CD4-positive, alpha-beta memory T cell (primary cell): ENCODE measurements at places on chromosomes 16 and 17. TPM values are rescaled to one million over a fixed set of nuclear protein-coding genes. Genes with fewer than 3 reads are reported as not detected.

- no peak overlapping the region for H3K4me3 ChIP-seq
- no peaks in the 10 kb centered on the region for H3K36me3 ChIP-seq
- H3K27ac ChIP-seq: no peak overlapping the region
- no peak for DNase-seq
- H3K27me3 ChIP-seq: no peaks in the 10 kb centered on the region
Measured at GRCh38 chr16:19177111-19177739, 9.2 kb downstream of the SYT17 start.

GRCh38 chr17:48841395-48841831 is 10.6 kb downstream of the CALCOCO2 start:
- no peaks in the 10 kb centered on the region for H3K27me3 ChIP-seq
- H3K36me3 ChIP-seq: peaks cover 12% of the 10 kb centered on the region

- DNase-seq: no peak
- no peaks in the 10 kb centered on the region for H3K4me1 ChIP-seq
- H3K27ac ChIP-seq: no peak overlapping the region
- no peaks in the 10 kb centered on the region for H3K27me3 ChIP-seq
- no peak overlapping the region for H3K4me3 ChIP-seq
Measured at GRCh38 chr17:32161029-32161428, 18.7 kb downstream of the RHOT1 start.

GRCh38 chr17:67148352-67148751 is 96.6 kb downstream of the HELZ start:
- no peak overlapping the region for H3K27ac ChIP-seq
- no peak for DNase-seq
- H3K36me3 ChIP-seq: peaks cover 39% of the 10 kb centered on the region
- no peak overlapping the region for H3K4me3 ChIP-seq
- H3K4me1 ChIP-seq: no peaks in the 10 kb centered on the region

DNA sequence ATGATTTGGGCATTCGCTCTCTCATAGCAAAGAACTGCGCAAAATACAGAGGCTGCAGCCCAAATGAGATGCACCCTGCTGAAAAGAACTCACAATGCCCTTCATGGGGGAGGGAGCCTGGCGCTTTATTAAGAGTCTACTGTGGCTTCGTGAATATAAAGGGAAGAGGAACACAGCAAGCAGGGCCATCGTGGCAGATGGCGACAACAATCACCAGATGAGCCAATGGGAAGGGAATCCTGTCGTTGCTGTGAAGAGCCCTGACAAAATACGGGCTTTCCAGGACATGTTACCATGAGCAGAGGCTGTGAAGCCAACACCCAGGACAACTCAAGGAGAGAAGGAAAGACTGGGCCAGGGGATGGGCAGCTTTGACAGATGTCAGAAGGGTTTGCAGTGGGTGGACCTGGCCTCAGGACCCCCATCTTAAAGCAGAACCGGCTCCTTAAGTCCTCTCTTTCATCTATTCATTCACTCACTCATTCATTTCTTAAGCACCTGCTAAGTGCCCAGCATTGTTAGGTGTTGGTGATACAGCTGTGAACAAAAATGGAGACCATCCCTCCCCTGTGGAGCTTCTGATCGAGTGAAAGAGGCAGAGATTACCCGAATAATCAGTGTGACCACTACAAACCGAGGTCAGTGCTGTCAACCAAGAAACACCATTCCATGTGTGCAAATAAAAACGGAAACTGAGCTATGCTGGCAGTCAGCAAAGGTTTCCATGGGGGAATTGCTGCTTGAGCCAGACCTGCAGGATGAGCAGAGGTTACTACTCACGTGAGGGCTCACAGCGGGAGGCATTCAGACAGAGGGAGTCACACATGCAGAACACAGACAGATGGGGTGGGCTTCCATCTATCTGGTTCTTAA is 125.8 kb downstream of the DYNLRB2 start:
- DNase-seq: no peak
- H3K27me3 ChIP-seq: no peaks in the 10 kb centered on the region
- no peak overlapping the region for H3K4me3 ChIP-seq
- H3K36me3 ChIP-seq: no peaks in the 10 kb centered on the region
- no peaks in the 10 kb centered on the region for H3K4me1 ChIP-seq

DNA sequence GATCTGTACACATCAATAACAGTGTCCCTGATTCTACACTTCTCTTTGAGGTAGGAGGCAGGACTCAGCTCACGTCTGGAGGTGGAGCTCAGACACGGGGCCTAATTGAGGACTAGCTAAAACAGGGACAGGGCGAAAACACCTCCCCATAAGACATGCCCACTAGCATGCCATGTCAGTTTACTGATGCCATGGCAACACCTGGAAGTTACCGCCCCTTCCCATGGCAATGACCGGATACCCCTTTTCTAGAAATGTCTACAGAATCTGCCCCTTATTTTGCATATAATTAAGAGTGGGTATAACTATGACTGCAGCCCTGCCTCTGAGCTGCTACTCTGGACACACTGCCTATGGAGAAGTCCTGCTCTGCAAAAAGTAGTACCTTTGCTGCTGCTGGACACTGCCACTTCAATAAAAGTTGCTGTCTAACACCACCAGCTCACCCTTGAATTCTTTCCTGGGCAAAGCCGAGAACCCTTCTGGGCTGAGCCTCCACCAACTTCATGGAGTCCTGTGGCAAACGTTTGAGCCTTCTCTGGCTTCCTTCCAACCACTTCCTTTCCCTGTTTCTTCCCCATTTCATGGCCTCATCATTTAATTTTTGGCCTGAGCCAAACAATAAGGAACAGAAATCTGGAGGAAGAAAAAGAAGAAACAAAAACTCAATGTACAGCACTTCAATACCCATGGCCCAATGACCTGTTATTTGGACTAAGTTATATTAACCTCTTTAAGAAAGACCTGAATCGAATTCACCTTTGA is 21.0 kb downstream of the PHB1 start:
- no peaks in the 10 kb centered on the region for H3K36me3 ChIP-seq
- no peak for DNase-seq
- no peak overlapping the region for H3K4me3 ChIP-seq
- H3K27ac ChIP-seq: no peak overlapping the region
- H3K27me3 ChIP-seq: no peaks in the 10 kb centered on the region

GRCh38 chr17:78041386-78042179 is 83.1 kb downstream of the TNRC6C start:
- H3K4me3 ChIP-seq: no peak overlapping the region
- no peak for DNase-seq
- H3K27ac ChIP-seq: no peak overlapping the region
- no peaks in the 10 kb centered on the region for H3K27me3 ChIP-seq
- H3K36me3 ChIP-seq: no peaks in the 10 kb centered on the region

TAX1BP3 gene
- 12.7 TPM for total RNA-seq

GRCh38 chr16:85042167-85042526 is 14.6 kb downstream of the KIAA0513 start:
- no peak overlapping the region for H3K27ac ChIP-seq
- no peak overlapping the region for H3K4me3 ChIP-seq
- H3K4me1 ChIP-seq: no peaks in the 10 kb centered on the region
- no peak for DNase-seq
- H3K36me3 ChIP-seq: no peaks in the 10 kb centered on the region

GRCh38 chr16:77043076-77043475 is 147.9 kb upstream of the MON1B start:
- no peak for DNase-seq
- no peaks in the 10 kb centered on the region for H3K4me1 ChIP-seq
- H3K27me3 ChIP-seq: no peaks in the 10 kb centered on the region

KCNG4 gene
- not detected for total RNA-seq

DNA sequence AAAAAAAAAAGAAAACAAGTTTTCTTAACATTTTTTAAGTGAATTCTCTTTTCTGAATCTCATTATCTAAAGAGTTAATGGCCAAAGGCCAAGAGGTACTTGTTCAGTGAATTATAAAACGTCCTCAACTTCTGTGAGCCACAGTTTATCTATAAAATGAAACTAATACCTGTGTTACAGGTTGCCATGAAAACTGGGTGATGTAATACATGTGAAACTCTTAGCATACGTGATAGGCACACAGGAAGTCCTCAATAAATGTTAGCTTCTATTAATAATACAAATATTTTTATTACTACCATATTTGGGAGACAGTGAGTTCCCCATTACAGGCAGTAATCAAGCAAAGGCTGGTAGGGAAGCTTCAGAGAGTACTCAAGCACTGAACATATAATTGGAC is 13.5 kb upstream of the INPP5K start:
- no peak for DNase-seq
- H3K4me1 ChIP-seq: peaks cover 18% of the 10 kb centered on the region
- H3K4me3 ChIP-seq: no peak overlapping the region
- no peak overlapping the region for H3K27ac ChIP-seq
- peaks cover 28% of the 10 kb centered on the region for H3K36me3 ChIP-seq

DNA sequence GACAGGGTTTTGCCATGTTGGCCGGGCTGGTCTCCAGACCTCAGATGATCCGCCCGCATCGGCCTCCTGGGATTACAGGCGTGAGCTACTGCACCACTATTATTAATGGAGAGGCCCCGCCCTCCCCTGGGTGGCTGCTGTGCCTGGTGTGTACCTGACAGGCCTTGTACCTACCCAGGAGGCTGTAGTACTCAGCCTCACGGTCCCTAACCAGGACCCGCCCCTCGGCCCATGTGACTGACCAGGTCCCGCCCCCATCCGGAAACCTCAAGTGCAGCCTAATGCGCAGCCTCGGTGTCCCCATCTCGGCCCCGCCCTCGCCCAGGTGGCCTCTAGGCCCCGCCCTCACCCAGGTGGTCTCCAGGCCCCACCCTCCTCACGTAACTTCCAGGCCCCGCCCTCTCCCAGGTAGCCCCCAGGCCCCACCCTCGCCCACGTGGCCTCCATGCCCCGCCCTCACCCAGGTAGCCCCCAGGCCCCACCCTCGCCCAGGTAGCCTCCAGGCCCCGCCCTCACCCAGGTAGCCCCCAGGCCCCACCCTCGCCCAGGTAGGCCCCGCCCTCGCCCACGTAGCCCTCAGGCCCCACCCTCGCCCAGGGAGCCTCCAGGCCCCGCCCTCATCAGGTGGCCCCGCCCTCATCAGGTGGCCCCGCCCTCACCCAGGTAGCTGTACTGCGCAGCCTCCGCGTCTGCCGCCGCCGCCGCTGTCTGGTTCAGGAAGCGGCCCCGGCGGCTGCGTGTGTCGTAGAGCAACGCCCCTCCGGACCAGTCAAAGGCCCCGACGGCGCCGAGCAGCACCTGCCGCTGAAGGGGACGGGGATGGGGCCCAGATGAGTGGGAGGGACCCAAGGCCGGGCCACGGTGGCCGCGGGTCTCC is 31.0 kb downstream of the HASPIN start:
- peak; percentile 82 for DNase-seq
- H3K36me3 ChIP-seq: no peaks in the 10 kb centered on the region
- H3K4me1 ChIP-seq: peaks cover 33% of the 10 kb centered on the region

- peak overlapping the region; percentile 60 for H3K4me3 ChIP-seq
- peaks cover 4% of the 10 kb centered on the region for H3K36me3 ChIP-seq
- peak overlapping the region; percentile 87 for H3K27ac ChIP-seq
- H3K4me1 ChIP-seq: peaks cover 49% of the 10 kb centered on the region
- H3K27me3 ChIP-seq: no peaks in the 10 kb centered on the region
Measured at GRCh38 chr17:78168903-78169793, 767 bp downstream of the SYNGR2 start.

DNA sequence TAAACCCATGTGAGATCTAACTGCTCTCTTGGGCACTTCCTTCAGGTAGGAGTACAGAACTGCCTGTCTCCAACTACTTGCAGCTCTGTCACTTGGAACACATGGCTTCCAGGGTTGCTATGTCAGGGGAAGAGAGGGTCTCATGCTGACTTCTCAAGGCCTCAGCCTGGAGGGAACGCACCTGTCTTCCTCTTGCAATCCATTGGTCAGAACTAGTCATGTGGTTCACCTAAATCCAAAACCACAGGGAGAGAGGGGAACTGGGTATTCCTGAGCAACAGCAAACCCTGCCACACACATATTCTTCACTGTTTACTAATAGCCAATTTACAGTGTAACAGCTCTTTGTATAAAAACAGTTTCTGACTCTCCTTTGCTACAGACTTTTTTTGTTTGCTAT is 206.1 kb downstream of the KCNJ2 start:
- no peak for DNase-seq
- H3K4me1 ChIP-seq: no peaks in the 10 kb centered on the region
- H3K36me3 ChIP-seq: no peaks in the 10 kb centered on the region
- H3K27me3 ChIP-seq: no peaks in the 10 kb centered on the region
- no peak overlapping the region for H3K27ac ChIP-seq

DNA sequence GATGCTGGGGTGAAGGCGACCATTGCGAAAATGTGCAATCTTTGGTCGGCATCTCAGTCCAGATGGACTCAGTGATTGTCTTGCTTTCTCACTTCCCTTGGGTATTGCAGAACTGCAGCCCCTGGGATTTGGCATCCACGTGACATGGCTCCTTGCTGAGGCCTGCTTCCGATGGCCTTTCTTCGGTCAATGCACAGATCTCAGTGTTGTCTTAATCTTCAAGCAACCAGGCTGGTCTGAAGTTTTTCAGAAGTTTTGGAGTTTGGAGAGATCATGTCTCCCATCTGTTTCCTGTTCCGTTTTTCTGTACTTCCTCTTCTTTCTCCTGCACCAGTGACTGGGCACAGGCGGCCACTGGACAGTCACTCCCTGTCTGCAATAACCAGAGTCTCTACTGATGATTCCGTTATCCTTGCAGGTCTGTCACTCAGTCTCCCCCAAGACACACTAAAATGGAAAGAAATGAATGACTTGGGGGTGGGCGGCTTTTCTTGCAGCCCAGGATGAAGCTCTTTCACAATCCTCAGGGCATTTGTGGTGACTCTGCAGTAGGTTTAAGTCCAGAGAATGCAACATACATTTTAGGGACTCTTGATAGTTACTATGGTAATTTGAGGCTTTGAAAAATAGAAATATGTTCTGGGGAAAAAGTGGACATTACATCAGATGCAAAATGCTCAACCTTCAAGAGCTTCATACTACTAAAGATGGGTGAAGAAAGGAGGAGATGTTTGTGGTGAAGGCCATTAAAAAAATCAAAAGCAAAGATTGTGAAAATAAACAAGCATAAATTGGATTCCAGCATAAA is 106.3 kb upstream of the ZFHX3 start:
- no peak for DNase-seq
- H3K36me3 ChIP-seq: no peaks in the 10 kb centered on the region
- no peaks in the 10 kb centered on the region for H3K27me3 ChIP-seq
- H3K4me1 ChIP-seq: no peaks in the 10 kb centered on the region

DNA sequence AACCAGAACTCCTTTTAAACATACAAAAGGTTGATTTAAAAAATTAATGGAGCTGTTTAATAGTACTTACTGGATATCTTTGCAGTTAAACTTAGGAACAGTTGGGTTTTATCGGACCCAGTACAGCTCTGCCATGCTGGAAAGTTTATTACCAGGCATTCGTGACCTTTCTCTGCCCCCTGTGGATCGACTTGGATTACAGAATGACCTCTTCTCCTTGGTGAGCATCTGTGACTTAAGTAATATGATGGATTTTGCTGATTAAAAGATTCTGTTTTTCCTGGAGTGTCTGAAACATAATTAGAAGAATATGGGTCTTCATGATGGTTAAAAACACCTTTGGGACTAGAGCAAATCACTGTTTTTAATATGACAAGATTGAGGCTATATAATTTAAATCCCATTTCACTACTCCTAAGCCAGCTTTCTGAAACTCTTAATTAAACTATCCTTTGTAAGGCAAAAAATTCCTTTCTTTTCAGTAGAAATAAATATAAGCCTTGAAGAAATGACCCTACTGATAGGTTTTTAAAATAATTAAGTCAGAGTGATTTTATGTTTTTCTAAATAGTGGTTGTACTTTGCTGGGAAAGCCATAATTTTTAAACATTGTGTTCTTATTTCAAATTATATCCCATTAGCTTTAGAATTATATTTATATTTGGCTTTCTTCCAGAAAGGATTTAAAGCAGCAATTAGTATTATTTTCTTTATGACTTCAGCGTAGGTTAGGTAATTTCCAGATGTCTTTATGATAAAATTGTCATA is 45.7 kb upstream of the KPNB1 start:
- no peak overlapping the region for H3K4me3 ChIP-seq
- no peak overlapping the region for H3K27ac ChIP-seq
- H3K27me3 ChIP-seq: no peaks in the 10 kb centered on the region

GRCh38 chr17:71985111-71986039 is 135.4 kb upstream of the SOX9 start:
- H3K36me3 ChIP-seq: no peaks in the 10 kb centered on the region
- H3K4me1 ChIP-seq: no peaks in the 10 kb centered on the region
- no peak overlapping the region for H3K4me3 ChIP-seq
- H3K27me3 ChIP-seq: no peaks in the 10 kb centered on the region
